ENCODE measurements at places on chromosomes 3 and 15. TPM values are rescaled to one million over a fixed set of nuclear protein-coding genes. Genes with fewer than 3 reads are reported as not detected.

The DNAJB8 gene
- not detected for total RNA-seq

The GPR149 gene
- not detected for total RNA-seq

The MUC13 gene
- not detected for total RNA-seq

The IGDCC3 gene
- total RNA-seq = not detected

The MUSTN1 gene
- total RNA-seq = not detected

The ZNF710 gene
- 16.5 TPM for total RNA-seq

The CPEB1 gene
- not detected for total RNA-seq
